ENCODE measurements at places on chromosomes 16 and 17. TPM values are rescaled to one million over a fixed set of nuclear protein-coding genes. Genes with fewer than 3 reads are reported as not detected.

DNA sequence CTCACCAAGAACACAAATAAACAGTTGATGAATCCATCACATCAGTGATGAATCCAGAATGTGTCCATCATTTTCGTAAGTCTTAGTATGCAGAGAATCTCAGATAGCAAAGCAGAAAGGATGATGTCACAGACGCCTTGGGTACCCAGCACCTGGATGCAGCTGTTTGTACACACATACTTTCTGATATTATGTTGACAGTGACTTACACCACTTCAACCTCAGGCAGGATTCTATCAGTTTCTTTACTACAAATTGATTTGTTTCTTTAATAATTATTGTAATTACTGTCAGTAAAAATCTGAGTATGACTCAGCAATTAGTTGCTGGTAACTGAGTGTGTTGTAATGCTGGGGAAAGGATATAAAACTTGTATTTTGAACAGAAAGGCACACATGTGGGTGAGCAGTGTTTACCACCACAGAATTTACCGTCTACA, 159.8 kb downstream of the RPTOR start:
- DNase-seq, result no peak

DNA sequence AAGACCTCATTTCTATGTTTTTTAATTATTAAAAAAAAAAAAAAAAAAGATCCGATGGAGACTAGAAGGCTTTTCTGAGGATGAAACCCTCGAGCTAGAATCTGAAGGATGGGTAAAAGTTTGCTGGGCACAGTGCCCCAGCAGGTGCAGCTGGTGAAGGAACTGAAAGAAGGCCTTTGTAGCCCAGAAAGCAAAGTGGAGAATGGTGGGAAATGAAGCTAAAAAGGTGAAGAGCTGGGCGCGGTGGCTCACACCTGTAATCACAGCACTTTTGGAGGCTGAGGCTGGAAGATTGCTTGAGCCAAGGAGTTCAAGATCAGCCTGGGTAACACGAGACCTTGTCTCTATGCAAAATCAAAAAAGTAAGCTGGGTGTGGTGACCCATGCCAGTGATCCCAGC, 50.3 kb upstream of the SEC14L1 start:
- no peak for DNase-seq

The HSD17B1 gene
- 0.62 TPM for total RNA-seq

GRCh38 chr16:57508035-57508425, 21.7 kb upstream of the DOK4 start:
- no peak for DNase-seq

DNA sequence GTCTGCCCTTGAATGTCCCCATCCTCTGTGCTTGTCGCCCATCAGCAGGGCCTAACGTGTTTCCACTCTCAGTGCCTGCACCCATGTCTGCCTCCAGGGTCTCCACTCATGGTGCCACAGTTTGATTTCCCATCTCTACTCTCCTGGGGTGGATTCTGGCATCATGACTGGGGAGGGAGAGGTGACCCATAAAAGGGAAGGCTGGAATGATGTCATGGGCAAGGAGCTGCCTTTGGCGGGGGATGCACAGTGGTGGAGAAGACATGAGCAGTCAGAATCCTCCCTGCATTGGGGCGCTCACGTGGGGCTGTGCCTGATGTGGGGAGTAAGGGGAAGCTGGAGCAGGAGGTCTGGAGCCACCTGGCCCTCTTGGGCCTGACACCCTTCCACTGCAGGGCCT, 100.9 kb downstream of the USP22 start:
- DNase-seq, result no peak

The KAT7 gene
- total RNA-seq, result 49.0 TPM

DNA sequence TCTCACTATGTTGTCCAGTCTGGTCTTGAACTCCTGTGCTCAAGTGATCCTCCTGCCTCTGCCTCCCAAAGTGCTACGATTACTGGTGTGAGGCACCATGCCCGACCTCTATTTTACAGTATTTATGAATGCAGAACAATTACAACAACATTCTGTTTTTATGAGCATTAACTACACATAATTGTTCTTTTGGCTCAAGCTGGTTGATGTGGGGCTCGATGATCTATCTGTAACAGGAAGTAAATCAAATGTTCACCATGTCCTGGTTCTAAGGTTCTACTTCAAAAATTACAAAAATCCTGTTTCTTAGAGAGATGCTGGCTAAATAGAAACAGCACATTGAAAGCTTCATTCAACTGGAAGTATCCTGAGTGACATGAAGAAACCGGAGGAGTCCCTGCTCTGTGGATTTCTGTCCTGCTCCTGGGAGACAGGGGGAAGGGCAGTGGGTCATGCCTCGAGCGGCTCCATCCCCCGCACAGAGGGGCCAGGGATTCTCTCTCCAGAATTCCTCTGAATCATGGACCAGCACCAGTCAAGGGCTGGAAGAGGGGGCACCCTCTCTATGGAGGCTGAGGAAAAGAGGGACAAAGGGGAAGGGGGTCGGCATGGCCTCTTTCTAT, 31.5 kb downstream of the FA2H start:
- no peak for DNase-seq

- no peak for DNase-seq
Measured at GRCh38 chr16:20762404-20763123, 1.2 kb upstream of the ACSM3 start.

- no peak for DNase-seq
Measured at GRCh38 chr16:48160575-48160974, 4.8 kb upstream of the ABCC12 start.

The GINS2 gene
- 4.2 TPM for total RNA-seq

DNA sequence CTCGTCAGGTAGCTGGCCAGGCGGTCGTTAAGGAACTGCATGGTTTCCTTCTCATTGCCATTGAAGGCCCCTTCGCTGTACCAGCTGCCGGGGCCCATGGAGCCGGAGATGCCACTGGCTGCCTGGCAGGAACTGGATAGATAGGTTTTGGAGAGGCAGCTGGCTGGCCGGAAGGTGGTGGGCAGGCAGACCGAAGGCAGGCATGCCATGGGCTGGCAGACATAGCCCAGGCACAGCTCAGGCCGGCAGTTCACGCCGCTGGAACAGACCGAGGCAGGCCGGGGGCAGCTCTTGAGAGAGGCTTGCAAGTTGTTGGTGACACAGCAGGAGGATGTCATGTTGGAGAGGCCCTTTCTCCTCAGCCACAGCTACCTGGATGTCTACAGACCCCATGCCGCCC, at the start of gene KRT32:
TSS of gene KRT32 (minus strand) at position 399 of the 400 bp plus-strand sequence. CDS start at position 338, 61 bp downstream.
- no peak for DNase-seq

- no peak for DNase-seq
Measured at GRCh38 chr16:76656994-76657393, 379.8 kb downstream of the CNTNAP4 start.

DNA sequence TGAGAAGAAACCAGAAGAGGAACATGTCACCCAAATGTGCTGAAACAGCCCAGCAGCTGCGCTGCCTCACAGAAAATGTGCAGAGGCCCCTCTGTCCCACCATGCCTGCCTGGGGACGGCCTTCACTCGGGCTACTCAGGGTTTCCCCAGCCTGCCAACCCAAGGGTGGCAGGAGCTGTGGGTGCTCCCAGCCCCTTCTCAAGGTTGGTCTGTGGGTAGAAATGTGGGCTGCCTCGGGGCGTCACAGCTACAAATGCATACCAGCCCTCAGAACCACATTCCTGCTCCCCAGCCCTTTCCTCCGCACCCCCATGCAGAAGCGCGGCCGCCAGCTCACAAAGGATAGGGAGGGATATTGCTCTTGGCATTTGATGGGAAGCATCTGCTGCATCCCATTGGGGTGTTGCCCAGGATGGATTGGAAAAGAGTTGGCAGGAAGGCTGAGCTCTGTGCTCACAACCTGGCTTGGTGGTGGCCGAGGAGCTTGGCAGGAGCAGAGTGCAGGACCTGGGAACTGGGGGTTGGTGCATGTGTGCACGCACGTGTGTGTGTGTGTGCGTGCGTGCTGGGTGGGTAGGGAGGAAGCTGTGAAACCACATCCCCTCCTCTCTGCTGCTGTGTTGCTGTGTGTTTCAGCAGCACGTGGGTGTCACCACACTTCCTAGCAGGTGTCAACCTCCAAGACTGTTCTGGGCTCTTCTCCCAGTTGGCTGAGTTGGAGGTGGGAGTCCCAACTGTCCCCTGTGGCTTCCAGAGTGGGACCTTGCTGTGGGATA, 304.4 kb downstream of the SEC14L1 start:
- DNase-seq, result peak; percentile 73

The SLFN14 gene
- total RNA-seq, result 0.31 TPM

The CHCT1 gene
- total RNA-seq, result not detected

- DNase-seq, result no peak
Measured at GRCh38 chr17:72656130-72656763, 436.2 kb downstream of the SLC39A11 start.

- DNase-seq, result no peak
Measured at GRCh38 chr17:50949128-50949988, 83.2 kb upstream of the TOB1 start.

GRCh38 chr17:48871551-48872351, 20.8 kb upstream of the ATP5MC1 start:
- DNase-seq, result no peak

DNA sequence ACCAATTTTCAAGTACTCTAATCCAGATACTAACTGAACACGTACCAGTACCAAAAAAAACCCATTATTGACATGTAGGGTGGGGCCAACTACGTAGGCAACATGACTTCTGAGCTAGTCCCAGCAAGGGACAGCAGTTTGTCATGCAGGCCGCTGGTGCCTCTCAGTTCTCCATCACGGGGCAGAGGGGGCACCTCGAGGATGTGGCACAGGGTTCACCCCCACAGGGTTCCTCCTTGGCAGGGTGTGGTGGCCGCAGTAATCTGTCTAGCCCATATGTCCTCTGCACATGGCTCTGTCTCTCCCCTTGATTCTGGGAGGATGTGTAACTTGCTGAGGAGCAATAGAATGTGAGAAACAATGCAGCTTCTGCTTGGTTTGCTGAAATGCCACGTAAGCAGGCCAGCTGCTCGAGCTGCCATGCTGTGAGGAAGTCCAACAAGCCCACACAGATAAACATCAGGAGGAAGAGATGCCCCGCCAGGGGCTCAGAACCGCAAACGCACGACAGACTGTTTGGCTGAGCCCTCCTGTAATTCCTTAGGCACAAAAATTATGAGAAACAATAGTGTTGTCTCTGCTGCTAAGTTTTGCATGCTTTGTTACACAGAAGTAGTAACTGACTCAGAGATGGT, 62.4 kb downstream of the NT5M start:
- DNase-seq, result no peak

The SNRNP25 gene
- 11.4 TPM for total RNA-seq

GRCh38 chr16:67847064-67847861, at the start of gene CENPT:
TSS of gene CENPT (minus strand) at chr16:67847693. CDS start at chr16:67833859, 13,834 bp downstream.
- DNase-seq, result no peak

DNA sequence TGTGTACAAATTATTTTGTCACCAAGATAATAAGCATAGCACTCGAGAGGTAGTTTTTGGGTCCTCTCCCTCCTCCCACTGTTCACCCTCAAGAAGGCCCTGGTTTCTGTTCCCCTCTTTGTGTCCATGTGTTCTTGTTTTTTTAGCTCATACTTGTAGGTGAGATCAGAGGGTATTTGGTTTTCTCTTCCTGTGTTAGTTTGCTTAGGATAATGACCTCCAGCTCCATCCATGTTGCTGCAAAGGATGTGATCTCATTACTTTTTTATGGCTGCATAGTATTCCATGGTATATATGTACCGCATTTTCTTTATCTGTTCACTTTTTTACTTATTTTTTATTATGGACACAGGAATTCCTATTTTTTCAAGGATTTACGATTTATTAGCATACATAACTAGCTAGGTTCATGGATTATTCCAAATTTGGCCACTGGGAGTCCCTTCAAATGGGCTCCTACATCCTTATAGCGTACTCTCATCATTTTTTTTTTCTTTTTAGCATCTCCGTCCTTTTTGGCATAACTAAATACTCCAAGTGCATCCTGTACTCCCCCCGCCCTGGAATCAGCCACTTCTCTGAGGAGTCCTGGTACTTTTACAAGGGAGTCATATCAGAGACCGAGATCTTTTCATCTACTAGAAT, 7.3 kb downstream of the TADA2A start:
- DNase-seq, result no peak

DNA sequence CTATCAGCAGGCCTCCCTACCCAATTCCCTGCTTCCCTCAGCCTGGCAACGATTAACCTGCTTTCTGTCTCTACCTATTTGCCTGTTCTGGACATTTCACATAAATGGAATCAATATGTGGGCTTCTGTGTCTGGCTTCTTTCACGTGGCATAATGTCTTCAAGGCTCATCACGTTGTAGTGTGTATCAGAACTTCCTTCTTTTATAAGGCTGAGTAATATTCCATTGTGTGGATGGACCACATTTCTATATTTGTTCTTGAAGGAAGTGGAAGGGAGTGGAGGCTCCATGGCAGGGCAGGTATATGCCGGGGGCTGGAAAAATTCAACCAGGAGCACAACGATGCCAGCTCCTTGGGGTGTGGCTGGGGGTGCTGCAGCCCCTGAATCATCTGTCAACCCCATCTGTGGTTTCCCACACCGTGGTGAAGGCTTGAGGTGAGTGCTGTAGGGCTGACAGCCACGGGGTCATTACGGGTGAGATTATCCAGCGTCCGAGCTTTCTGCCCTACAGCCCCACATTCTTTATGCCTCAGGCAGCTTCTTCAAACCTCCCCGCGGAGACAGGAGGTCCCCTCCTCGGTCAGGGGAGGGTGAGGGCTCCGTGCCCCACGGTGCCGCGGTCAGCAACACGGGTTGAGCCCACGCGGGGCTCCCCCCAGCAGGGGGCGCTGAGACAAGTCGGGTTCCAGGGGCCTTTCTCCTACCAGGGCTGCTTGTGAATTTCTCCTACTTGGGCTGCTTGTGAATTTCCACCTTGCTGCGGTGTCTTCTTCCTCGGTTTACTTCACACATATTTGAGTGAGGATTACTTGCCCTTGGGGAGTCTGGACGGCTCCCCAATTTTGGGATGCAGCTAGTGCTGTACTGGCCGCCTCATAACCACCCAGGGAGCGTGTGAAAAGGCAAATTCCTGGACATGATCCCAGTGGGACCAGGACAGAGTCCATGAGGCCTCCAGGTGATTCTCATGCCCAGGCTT, 18.3 kb upstream of the WFIKKN2 start:
- DNase-seq, result peak; percentile 15

The PRAC2 gene
- total RNA-seq, result not detected

DNA sequence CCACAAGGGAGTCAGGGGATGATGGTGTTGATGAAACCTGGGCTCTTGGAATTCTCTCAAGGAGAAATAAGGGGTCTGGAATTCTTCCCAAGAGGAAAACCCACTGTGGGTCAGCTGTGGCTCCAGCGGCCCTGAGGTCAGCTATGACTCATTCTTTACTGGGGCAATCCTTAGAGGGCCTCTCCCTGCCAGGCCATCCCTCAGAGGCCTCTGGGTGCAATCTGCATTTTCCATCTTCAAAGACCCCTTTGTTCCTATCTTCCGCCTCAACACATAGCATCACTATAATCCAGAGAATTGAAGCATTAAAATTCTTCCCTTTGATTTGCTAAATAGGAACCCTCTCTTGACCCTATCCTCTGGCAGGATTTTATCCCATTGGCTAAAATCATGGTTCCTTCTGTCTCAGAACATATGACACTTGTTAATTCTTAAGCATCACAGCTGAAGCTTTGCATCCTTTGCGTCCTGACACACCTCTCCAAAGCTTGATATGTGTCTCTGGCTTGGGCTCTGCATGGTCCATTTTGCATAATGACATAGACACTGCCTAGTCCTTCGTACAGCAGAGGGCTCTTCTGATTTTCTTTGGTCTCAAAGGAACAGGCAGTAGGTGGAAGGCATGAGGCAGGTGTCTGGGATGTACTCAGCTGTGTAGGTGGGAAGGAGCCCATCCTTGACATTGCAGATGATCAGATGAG, 4.4 kb upstream of the KRT37 start:
- no peak for DNase-seq
